ENCODE measurements at places on chromosomes 7 and 10. TPM values are rescaled to one million over a fixed set of nuclear protein-coding genes. Genes with fewer than 3 reads are reported as not detected.

- no peak for DNase-seq
- H3K36me3 ChIP-seq: peaks cover 13% of the 10 kb centered on the region
- H3K4me3 ChIP-seq: no peak overlapping the region
- no peaks in the 10 kb centered on the region for H3K27me3 ChIP-seq
- no peak overlapping the region for H3K27ac ChIP-seq
Observed at GRCh38 chr7:6117533-6117932, 86.4 kb downstream of the ANKRD61 start.

- H3K36me3 ChIP-seq: no peaks in the 10 kb centered on the region
- H3K4me3 ChIP-seq: no peak overlapping the region
- H3K27me3 ChIP-seq: no peaks in the 10 kb centered on the region
- H3K27ac ChIP-seq: no peak overlapping the region
- no peak for DNase-seq
- peaks cover 13% of the 10 kb centered on the region for H3K4me1 ChIP-seq
Observed at GRCh38 chr10:130707389-130707979, 571.3 kb downstream of the GLRX3 start.

- no peaks in the 10 kb centered on the region for H3K27me3 ChIP-seq
- peak; percentile 58 for DNase-seq
- H3K4me3 ChIP-seq: peak overlapping the region; percentile 54
- H3K36me3 ChIP-seq: peaks cover 15% of the 10 kb centered on the region
- peak overlapping the region; percentile 94 for H3K27ac ChIP-seq
- H3K4me1 ChIP-seq: peaks cover 49% of the 10 kb centered on the region
Observed at GRCh38 chr10:73785721-73786511, 510 bp downstream of the ZSWIM8 start.

DNA sequence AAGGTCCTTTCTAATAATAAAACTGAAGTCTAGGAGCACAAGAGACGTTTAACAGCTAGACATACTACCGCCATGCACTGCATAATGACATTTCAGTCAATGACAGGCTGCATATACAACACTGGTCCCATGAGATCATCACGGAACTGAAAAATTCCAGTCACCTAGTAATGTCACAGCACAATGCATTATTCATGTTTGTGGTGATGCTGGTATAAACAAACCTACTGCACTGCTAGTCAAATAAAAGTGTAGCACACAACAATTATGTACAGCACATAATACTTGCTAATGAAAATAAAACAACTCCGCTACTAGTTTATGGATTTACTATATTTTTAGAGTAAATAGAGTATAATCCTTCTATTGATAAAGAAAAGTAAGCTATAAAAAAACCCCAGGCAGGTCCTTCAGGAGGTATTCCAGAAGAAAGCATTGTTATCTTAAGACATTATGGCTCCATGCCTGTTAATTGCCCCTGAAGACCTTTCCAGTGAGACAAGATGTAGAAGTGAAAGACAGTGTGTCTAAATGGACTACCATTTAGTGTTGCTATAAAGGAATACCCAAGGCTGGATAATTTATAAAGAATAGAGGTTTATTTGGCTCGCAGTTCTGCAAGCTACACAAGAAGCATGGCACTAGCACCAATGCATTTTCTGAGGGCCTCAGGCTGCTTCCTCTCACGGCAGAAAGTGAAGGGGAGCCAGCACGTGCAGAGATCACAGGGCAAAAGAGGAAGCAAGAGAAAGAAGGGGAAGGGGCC is 47.1 kb downstream of the HIBADH start:
- H3K27me3 ChIP-seq: no peaks in the 10 kb centered on the region
- no peaks in the 10 kb centered on the region for H3K36me3 ChIP-seq

- no peaks in the 10 kb centered on the region for H3K36me3 ChIP-seq
- H3K4me3 ChIP-seq: peak within 1 kb of the TSS; percentile 74
- H3K27ac ChIP-seq: peak within 1 kb of the TSS; percentile 86
Observed at GRCh38 chr7:1458683-1459511, at the start of gene MICALL2. TSS of gene MICALL2 (minus strand) at chr7:1459470. CDS start at chr7:1459326, 144 bp downstream.

Gene PTF1A
- total RNA-seq: 48.3 TPM

Gene STAG3
- not detected for total RNA-seq

DNA sequence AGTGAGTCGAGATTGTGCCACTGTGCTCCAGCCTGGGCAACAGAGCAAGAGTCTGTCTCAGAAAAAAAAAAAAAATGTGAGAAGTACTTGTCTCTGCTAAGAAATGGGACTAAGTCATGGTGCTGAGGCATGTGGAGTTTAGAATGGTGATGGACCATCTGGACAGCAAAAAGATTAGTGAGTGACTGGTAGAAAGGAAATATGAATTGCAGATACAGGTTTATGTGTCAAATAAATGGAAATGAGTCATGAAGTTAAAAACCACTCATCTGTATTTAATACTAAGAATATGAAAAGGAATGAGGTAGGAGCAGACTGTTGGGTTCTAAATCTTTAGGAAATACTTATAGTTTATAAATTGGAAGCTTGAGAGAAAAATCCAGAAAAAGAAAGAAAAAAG is 625.7 kb upstream of the ANKRD30A start:
- no peak overlapping the region for H3K4me3 ChIP-seq
- no peak for DNase-seq
- no peaks in the 10 kb centered on the region for H3K4me1 ChIP-seq
- H3K36me3 ChIP-seq: no peaks in the 10 kb centered on the region

DNA sequence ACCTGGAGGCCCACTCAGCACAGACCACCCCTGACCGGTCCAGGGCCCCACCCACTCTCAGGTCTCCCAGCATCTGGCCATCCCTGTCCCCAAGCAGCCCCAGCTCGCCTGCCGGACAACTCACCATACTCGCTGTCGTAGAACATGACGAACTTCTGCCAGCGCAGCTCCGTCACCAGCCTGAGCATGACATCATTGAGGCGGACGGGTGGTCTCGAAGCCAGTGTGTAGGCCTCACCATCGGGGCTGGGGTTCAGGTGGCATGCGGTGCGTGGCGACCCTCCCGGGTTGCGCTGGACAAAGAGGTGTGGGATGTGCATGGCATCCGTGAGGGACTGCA is 160.4 kb downstream of the GRID1 start:
- no peak overlapping the region for H3K4me3 ChIP-seq
- H3K36me3 ChIP-seq: no peaks in the 10 kb centered on the region

DNA sequence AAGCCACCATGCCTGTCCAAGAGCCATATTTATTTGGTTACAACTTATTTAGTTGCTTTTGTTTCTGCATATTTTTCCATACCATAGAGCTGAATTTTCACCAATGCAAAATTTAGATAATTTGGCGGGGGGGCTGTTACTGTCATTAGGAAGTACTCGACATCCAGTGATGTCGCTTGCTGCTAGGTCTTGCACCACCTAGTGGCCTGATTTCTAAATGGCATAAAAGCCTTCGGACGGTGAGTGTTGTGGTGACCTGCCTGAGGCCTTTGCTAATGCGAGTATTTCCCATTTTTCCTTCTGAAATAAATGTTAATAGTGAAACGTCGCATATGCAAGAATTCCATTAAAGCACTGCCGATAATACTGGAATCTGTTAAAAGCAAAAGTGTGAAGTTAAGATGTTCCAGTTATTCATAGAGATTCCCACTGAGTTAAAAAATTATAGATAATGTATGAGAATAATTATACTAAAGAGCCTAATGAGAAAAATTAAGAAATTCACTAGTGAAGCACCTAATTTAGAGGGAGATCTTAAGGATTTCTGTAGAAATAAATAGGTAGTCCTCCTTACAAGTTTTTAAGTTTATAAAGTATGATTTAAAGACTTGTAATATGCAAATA is 86.1 kb upstream of the DNAJB6 start:
- DNase-seq: peak; percentile 43
- no peaks in the 10 kb centered on the region for H3K27me3 ChIP-seq
- no peaks in the 10 kb centered on the region for H3K4me1 ChIP-seq
- H3K27ac ChIP-seq: no peak overlapping the region
- H3K4me3 ChIP-seq: no peak overlapping the region
- H3K36me3 ChIP-seq: peaks cover 4% of the 10 kb centered on the region

- no peak overlapping the region for H3K4me3 ChIP-seq
- DNase-seq: no peak
- no peaks in the 10 kb centered on the region for H3K36me3 ChIP-seq
- H3K4me1 ChIP-seq: no peaks in the 10 kb centered on the region
- no peak overlapping the region for H3K27ac ChIP-seq
Observed at GRCh38 chr7:50317697-50318669, 13.5 kb downstream of the IKZF1 start.
